ENCODE measurements at places on chromosomes 4 and X.

GRCh38 chr4:21888195-21888976 lies 60.2 kb downstream of the KCNIP4 start:
- no peaks in the 10 kb centered on the region for H3K27me3 ChIP-seq
- H3K4me3 ChIP-seq, result no peak overlapping the region
- H3K27ac ChIP-seq, result no peak overlapping the region
- no peaks in the 10 kb centered on the region for H3K4me1 ChIP-seq
- no peak for DNase-seq
- H3K36me3 ChIP-seq, result no peaks in the 10 kb centered on the region

- H3K27ac ChIP-seq, result peak overlapping the region; percentile 6
- H3K27me3 ChIP-seq, result no peaks in the 10 kb centered on the region
- no peak for DNase-seq
- peaks cover 40% of the 10 kb centered on the region for H3K36me3 ChIP-seq
Observed at GRCh38 chr4:2875556-2875955, 31.9 kb downstream of the ADD1 start.

DNA sequence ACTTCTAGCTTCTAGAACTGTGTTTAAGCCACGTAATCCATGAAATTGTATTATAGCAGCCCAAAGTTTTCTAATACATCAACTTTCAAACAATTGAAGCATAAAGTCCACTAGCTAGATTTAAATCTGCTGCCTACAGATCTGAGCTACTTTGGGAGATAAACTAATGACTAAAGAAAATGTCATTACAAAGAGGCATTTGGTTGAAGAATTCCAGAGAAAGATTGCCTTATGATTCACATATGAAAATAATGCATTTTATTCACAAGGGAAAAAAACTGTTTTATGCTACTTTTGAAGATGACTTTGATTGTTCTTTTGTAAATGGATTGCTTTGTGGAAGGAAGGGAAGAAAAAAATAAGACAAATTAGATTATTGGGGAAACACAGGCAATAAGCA lies 124.1 kb upstream of the SLIT2 start:
- no peaks in the 10 kb centered on the region for H3K36me3 ChIP-seq
- H3K4me3 ChIP-seq, result no peak overlapping the region
- no peak overlapping the region for H3K27ac ChIP-seq
- no peak for DNase-seq
- no peaks in the 10 kb centered on the region for H3K4me1 ChIP-seq

- no peaks in the 10 kb centered on the region for H3K36me3 ChIP-seq
- no peak for DNase-seq
- no peaks in the 10 kb centered on the region for H3K4me1 ChIP-seq
- peaks cover 5% of the 10 kb centered on the region for H3K27me3 ChIP-seq
- H3K27ac ChIP-seq, result no peak overlapping the region
Observed at GRCh38 chr4:139934057-139934707, 219.8 kb downstream of the MAML3 start.

DNA sequence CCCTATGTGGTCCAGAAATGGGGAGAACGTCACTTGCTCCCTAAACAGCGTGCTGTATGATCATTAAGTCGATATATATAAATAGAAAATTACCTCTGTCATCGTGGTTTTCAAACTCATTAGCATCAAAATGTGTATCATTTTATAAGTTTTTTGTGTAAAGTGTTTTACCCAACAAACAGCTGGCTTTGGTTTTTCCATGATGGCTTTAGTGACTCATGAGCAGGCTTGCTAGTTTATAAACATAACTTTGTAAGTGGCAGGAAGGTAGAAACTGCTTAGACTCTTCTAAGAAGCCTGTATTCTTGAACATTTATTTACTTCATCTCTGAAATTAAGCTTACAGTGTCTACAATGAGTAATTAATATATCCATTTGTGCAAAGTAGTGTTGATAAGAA lies 108.4 kb upstream of the DIPK2B start:
- H3K4me1 ChIP-seq, result no peaks in the 10 kb centered on the region
- peaks cover 2% of the 10 kb centered on the region for H3K27me3 ChIP-seq
- DNase-seq, result no peak
- H3K4me3 ChIP-seq, result no peak overlapping the region
- H3K36me3 ChIP-seq, result no peaks in the 10 kb centered on the region

DNA sequence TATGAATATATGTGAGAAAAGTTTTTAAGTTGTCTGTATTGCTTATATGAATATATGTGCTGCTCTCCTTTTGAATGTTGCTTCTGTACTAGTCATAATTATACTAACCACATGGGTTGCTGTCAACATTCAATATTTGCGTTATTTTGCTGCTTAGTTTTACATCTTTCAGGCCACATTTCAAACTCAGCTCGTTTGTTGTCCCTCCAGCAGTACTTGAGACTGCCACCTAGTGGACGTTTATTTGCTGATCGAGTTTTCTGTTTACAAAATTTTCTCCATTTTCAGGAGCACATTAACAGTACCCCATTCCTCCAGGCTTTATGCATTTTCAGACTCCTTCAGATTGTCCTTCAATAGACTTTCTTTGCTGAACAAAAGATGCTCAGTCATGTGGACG lies 75.8 kb downstream of the NUDT11 start:
- H3K36me3 ChIP-seq, result no peaks in the 10 kb centered on the region
- H3K4me1 ChIP-seq, result no peaks in the 10 kb centered on the region
- H3K4me3 ChIP-seq, result no peak overlapping the region
- DNase-seq, result peak; percentile 42
- H3K27me3 ChIP-seq, result no peaks in the 10 kb centered on the region

- no peaks in the 10 kb centered on the region for H3K4me1 ChIP-seq
- H3K27me3 ChIP-seq, result peaks cover 3% of the 10 kb centered on the region
- no peak overlapping the region for H3K27ac ChIP-seq
- H3K4me3 ChIP-seq, result no peak overlapping the region
- no peak for DNase-seq
Observed at GRCh38 chrX:2550328-2551020, 49.7 kb upstream of the DHRSX start.

DNA sequence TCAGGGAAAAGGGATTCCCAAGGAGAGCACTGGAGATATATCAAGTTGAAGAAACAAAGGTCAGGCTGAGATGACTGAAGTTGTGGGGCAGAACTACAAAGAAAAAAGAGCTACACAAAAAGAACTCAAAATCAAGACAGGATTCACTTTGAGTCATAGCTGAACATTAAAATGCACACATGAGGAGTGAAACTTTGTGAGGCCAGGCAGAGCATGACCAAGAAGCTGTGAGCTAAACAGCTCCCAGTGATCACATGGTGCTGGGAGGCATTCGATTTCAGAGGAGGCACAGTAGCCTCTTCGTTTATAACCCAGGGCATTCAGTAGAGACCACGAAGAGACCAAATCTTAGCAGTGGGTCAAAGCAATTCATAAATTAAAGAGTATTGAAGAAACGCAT lies 145.3 kb downstream of the ATRX start:
- DNase-seq, result no peak
- H3K27ac ChIP-seq, result no peak overlapping the region
- H3K27me3 ChIP-seq, result no peaks in the 10 kb centered on the region
- H3K4me1 ChIP-seq, result no peaks in the 10 kb centered on the region
- H3K4me3 ChIP-seq, result no peak overlapping the region

DNA sequence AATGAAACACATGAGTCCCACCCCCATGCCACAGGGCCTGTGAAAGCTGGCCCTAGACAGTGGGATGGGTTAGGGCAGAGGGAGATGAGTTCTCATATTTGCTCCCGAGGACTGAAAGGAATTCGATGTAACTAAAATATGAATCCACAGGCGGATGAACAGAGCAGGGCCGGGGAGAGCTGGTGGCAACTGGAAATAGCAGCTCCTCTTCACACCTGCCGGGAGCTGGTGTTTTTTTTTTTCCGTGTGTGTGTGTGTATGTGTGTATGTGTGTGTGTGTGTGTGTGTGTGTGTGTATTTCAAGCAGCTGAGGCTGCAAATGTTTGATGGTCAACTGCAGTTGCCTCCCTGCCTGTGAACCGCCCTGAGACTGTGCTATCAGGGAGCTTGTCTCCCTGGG lies 115.1 kb upstream of the PSAPL1 start:
- no peaks in the 10 kb centered on the region for H3K27me3 ChIP-seq
- H3K4me3 ChIP-seq, result no peak overlapping the region
- H3K27ac ChIP-seq, result no peak overlapping the region
- H3K36me3 ChIP-seq, result no peaks in the 10 kb centered on the region

- DNase-seq, result peak; percentile 22
- no peak overlapping the region for H3K4me3 ChIP-seq
- peak overlapping the region; percentile 69 for H3K27ac ChIP-seq
- H3K36me3 ChIP-seq, result peaks cover 46% of the 10 kb centered on the region
Observed at GRCh38 chr4:6825403-6825802, 42.9 kb downstream of the KIAA0232 start.

GRCh38 chr4:119170195-119170594 lies 34.6 kb downstream of the MYOZ2 start:
- H3K27ac ChIP-seq, result no peak overlapping the region
- no peaks in the 10 kb centered on the region for H3K27me3 ChIP-seq
- no peak for DNase-seq
- no peak overlapping the region for H3K4me3 ChIP-seq
- no peaks in the 10 kb centered on the region for H3K4me1 ChIP-seq

DNA sequence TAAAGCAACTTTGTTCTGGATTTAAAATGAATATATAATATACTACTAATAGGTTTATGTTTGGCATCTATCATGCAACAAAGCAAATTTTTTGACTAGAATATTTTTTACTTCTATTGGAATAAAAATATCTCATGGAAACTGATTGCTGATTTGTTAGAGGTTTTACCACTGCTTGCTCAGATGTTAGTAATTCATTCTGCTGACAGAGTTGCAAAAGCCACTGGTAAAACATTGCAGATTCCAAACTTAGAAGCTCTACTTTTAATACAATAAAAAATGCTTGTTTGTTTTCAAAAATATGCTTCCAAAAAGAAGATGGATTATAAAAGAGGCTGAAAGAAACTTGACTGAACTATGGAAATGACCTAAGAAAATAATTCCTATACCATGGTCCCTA lies 795.2 kb downstream of the PCDH18 start:
- H3K4me1 ChIP-seq, result no peaks in the 10 kb centered on the region
- no peaks in the 10 kb centered on the region for H3K36me3 ChIP-seq
- H3K4me3 ChIP-seq, result no peak overlapping the region

DNA sequence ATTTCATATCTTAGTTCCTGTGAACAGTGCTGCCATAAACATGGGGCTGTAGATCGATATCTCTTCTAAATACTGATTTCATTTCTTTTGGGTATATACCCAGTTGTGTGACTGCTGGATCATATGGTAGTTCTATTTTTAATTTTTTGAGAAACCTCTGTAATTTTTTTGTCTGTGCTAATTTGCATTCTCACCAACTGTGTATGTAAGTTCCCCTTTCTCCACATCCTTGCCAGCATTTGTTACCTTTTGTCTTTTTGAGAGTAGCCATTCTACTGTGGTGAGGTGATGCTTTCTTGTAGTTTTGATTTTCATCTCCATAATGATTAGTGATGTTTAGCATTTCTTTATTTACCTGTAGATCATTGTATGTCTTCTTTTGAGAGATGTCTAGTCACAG lies 2086.5 kb upstream of the TENM3 start:
- no peaks in the 10 kb centered on the region for H3K4me1 ChIP-seq
- H3K4me3 ChIP-seq, result no peak overlapping the region
- no peak for DNase-seq

DNA sequence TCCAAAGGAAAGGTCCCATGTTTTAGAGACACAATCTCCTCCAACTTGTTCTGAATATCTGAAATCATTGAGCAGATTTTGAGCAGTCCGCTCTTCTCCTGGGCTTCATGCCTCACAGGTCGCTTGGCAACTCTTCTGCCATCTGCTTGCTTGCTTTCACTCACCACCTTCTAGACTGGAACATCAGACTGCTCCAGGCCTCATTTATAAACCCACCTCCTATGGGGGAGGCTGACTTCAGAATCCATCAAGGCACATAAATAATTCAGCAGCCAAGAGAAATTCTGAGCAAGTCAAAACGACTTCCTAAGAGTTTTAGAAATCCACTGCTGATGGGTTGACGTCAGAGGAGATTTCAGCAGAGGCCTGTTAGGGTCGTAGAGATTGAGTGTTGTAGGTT lies 64.1 kb downstream of the FAM184B start:
- no peaks in the 10 kb centered on the region for H3K4me1 ChIP-seq
- H3K27me3 ChIP-seq, result peaks cover 2% of the 10 kb centered on the region
- no peak overlapping the region for H3K27ac ChIP-seq
- no peak overlapping the region for H3K4me3 ChIP-seq

DNA sequence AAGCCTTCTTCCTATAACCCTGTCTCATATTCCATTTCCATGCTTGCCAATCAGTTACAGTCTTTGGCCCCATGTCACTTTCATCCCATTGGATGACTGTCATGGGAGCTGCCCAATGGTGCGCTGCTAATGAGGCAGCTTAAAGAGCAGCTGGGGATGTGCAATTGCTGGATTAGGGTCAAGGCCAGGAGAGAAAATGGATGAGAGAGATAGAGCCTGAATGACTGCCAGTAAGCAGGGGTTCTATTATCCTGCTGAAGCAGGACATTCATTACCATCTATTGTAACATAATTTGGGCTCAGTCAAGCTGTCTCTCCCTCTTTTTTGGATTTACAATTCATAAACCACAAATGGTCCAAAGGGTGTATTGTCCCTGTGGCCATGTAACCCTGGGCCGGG lies 909.0 kb downstream of the CENPC start:
- no peaks in the 10 kb centered on the region for H3K27me3 ChIP-seq
- H3K36me3 ChIP-seq, result no peaks in the 10 kb centered on the region
- no peaks in the 10 kb centered on the region for H3K4me1 ChIP-seq
- DNase-seq, result no peak
- H3K4me3 ChIP-seq, result no peak overlapping the region
- no peak overlapping the region for H3K27ac ChIP-seq

DNA sequence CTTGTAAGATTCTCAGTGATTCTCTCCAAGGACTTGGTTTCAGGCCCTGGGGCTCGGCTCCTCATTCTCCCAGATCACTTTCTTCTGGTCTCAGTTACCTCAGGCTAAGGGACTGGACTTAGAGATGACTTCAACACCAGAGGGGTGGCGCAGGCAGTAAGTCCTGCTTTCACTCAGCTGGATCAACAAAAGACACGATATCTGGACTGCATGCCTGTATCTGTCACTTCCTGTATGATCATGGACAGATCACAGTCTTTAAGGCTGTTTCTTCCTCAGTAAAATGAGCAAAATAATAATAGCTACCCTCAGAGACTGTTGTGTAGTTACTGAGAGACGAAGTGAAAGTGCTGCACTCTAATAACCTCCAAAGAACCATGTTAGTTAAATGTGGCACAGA lies 19.5 kb upstream of the CXCR3 start:
- no peak overlapping the region for H3K27ac ChIP-seq
- DNase-seq, result no peak
- H3K36me3 ChIP-seq, result no peaks in the 10 kb centered on the region

GRCh38 chrX:153684467-153685155 lies 3.1 kb upstream of the SLC6A8 start:
- no peak overlapping the region for H3K27ac ChIP-seq
- peaks cover 12% of the 10 kb centered on the region for H3K27me3 ChIP-seq
- H3K36me3 ChIP-seq, result no peaks in the 10 kb centered on the region
- DNase-seq, result no peak
- H3K4me1 ChIP-seq, result no peaks in the 10 kb centered on the region

GRCh38 chrX:18394477-18394876 lies 30.9 kb upstream of the CDKL5 start:
- DNase-seq, result no peak
- no peaks in the 10 kb centered on the region for H3K4me1 ChIP-seq
- H3K27me3 ChIP-seq, result no peaks in the 10 kb centered on the region
- no peak overlapping the region for H3K4me3 ChIP-seq
- no peaks in the 10 kb centered on the region for H3K36me3 ChIP-seq
- no peak overlapping the region for H3K27ac ChIP-seq
